Skeletal muscle cell (primary cell): ENCODE measurements at places on chromosomes 11 and 22.

DNA sequence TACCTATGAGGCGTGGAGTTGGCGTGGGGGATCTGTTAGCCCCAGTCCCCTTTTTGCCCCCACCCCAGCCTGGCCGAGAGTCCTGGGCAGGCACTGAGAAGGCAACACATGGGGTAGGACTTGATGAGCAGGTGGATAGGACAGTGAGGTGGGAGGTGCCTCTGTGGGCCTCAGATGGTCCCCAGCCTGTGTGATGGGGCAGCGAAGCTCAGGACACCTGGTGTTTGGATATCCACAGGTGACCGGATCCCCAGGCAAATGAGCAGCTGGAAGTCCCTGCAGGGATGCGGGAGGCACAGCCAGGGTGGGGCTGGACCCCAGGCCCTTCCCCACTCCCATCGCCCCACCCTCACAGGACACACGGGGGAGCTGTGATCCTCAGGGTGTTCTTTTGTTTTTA lies 9.7 kb downstream of the FBLN1 start:
- DNase-seq: no peak

DNA sequence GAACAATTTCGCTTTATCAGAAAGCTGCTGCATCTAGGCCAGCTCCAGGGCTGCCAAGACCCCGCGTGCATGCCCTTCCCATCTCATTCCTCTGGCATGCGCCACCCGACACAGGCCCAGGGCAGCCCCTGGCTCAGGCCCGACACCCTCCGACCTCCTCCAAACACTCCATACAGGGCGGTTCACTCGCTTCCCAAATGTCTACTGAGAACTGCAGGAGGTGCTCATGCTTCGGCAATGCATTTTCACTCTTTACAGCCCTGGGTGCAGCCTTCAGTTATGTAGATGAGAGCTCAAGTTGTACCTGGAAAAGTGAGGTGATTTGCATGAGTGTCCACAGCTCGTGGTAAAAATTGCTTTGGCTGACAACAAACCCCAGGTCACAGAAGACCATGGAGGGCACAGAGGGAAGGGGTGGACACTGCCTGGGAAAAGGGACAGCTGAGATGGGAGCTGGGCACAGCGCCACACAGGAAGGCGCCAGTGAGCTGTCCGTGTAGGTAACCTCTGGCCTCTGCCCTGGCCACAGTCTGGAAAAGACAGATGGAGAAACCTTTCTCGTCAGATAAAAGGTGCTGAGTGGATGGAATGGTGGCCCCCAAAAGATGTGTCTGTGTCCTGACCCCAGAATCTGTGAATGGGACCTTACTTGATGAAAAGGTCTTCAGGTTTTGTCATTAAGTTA lies 1351.9 kb downstream of the BRD1 start:
- DNase-seq: no peak

DNA sequence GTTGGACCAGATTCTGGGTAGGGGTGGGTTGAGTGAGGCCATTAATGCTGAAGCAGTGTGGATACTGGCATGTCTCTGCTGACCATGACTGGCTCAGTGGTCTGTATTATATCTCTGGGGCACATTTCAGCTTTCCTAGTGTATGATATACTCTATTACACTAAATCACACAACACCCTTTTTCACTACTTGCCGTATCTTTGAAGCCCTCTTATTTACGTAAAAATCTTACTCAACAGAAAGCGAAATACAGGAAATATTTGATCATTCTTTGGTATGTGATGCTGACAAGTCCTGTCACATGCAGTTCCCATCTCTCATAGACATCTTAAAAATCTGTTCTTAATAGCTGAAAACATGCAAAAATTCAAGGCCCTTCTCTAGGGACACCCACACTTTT lies 40.3 kb downstream of the OR5B17 start:
- no peak for DNase-seq

- no peak for DNase-seq
Observed at GRCh38 chr22:43317239-43317638, 25.9 kb downstream of the SCUBE1 start.

- DNase-seq: no peak
Observed at GRCh38 chr22:49525801-49526535, 301.7 kb downstream of the BRD1 start.

- DNase-seq: no peak
Observed at GRCh38 chr11:75576499-75576918, 14.5 kb downstream of the SERPINH1 start.

- no peak for DNase-seq
Observed at GRCh38 chr11:118615282-118615975, 8.0 kb downstream of the PHLDB1 start.

GRCh38 chr11:128222245-128222884 lies 365.0 kb downstream of the ETS1 start:
- DNase-seq: no peak

GRCh38 chr11:13256216-13256615 lies 21.4 kb upstream of the BMAL1 start:
- DNase-seq: no peak

- no peak for DNase-seq
Observed at GRCh38 chr11:36427876-36428275, 82.2 kb downstream of the TRAF6 start.

DNA sequence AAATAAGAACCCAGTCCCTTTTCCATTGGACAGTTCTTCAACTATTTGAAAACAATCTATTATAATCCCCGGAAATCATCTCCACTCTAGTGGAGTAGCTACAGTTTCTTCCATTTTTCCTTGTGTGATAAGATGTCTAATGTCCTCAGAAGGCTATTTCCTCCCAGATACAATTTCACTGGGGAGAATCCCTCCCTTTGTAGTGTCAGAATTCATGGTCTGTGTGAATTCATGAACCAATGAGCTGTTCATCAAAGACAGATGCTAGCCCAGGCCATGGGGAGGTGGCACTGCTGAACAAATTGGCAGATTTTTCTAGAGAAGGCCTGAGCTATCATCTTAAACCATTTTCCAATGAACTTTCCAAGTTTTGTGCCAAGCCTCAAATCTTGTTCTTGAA lies 45.4 kb downstream of the MPPED2 start:
- no peak for DNase-seq

DNA sequence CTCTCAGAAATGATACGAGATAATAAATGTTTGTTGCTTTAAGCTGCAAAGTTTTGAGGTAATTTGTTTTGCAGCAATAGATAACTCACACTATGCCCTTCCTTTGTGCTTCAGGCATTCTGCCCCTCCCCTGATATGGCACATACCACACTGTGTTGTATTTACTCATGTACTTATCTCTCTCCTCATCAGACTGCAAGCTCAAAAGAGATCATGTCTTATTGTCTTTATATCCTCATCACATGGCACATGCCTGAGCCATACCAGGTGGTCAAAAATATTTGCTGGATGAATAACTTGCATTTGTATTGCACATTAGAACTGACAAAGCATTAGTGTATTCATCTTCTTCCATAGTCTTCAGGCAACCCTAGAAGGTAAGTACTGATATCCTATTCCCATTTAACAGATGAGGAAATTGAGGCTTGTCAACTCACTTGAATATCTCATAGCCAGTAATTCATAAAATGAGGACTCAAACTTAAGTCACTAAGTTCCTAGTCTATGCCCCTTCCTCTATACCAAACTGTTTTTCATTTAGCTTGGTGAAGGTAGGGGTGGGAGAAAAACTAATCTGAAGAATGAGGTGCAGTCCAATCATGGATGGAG lies 83.9 kb upstream of the EED start:
- no peak for DNase-seq

DNA sequence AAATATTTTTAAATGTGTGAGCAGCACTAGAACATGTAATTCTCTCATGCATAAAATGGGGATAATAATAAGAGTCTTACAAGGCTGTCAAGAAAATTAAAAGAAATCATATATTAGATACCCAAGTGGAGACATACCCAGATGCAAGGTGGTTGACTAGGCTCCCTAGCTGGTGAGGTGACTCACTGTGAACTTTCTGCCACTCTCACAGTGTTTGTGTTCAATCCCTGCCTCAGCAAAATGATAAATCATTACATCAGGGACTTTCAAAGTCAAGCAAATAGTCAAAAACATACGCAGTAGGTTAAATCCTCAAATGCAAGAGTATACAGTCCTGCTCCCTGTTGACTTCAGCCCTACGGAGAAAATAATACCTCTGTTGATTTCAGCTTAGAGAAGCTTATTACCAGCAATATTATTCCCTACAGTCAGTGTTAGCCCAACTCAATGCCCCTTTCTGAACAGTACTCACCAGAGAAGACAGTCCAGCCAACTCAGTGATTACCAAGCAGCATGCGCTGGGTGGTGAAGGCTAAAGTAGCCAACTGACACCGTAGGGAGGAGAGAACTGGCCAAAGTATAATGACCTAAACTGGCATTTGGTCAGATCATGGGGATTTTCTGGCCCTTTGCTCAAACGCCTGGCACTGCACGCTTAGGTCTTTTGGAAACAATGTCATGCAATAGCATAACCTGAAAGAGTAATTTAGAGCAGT lies 73.1 kb upstream of the BARX2 start:
- DNase-seq: no peak

- DNase-seq: no peak
Observed at GRCh38 chr11:120235024-120235628, 4.8 kb upstream of the POU2F3 start.

DNA sequence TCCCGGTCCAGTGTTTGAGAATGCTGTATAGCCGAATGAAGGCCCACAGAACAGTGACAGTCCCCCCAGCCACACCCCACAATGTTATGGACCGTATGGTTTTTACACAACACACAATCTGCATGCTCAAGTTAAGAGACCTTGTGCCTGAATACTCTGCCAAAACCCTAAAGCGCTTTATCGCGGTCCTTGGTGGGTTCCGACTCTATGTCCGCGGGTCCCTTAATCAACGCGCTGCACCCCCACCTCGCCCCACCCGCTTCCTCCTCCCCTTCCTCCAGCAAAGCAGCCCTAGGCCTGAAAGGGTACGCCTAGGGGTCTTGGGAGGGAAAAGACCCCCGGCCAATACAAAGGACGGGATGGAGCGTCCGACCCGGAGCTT lies 442 bp downstream of the COPB1 start:
- no peak for DNase-seq

GRCh38 chr11:44380009-44380313 lies 70.0 kb upstream of the ALX4 start:
- DNase-seq: no peak

GRCh38 chr22:38246692-38247091 lies 26.1 kb downstream of the TMEM184B start:
- DNase-seq: no peak

DNA sequence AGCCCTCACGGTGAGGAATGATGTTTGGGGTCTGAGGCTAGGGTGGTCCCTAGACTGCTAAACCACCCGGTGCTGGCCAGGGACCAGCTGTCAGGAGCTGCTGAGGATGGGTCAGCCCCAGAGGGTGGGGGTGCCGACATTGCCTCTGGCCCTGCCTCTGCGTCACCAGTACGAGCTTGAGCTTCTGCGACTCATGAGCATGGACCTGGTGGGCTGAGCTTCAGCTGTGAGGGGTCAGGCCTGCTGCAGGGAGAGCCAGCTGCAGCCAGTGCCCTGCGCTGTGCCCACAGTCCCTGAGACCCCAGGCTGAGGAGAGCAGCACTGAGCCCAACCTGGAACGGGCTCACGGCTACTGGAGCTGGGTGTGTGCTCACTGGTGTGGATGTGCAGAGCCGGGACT lies 7.0 kb downstream of the DERL3 start:
- no peak for DNase-seq

- DNase-seq: no peak
Observed at GRCh38 chr11:107851704-107852310, 6.8 kb downstream of the SLC35F2 start.
